ENCODE measurements at places on chromosomes 13 and 19.
A peak's percentile ranks its signal among the peaks of the same experiment; 100 is the strongest.

- no peak for DNase-seq
Measured at GRCh38 chr19:37981785-37982475, 74.9 kb downstream of the SIPA1L3 start.

- DNase-seq, result no peak
Measured at GRCh38 chr13:40961214-40961613, 57.9 kb downstream of the ELF1 start.

GRCh38 chr19:53813996-53814395 lies 10.1 kb downstream of the NLRP12 start:
- no peak for DNase-seq

- DNase-seq, result no peak
Measured at GRCh38 chr13:73547239-73547638, 488.4 kb downstream of the KLF5 start.

DNA sequence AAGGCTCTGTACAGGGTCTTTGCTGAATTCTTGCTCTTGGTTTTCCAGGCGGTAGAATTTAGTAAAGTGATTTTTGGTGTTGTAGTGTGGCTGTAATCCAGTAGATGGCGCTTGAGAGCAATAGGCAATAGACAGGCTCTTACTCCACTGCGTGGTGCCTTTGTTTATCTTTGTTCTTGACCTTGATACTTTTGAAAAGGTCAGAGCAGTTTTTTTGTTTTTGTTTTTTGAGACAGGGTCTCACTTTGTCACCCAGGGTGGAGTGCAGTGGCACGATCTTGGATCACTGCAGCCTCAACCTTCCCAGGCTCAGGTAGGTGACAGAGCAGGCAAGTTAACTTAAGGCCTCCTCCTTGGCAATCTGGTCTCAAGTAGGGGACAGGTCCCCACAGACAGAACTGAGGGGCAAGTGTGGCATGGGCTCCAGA lies 12.2 kb upstream of the LILRA5 start:
- DNase-seq, result peak; percentile 19

GRCh38 chr19:9370738-9371619 lies 8.2 kb downstream of the ZNF177 start:
- no peak for DNase-seq

DNA sequence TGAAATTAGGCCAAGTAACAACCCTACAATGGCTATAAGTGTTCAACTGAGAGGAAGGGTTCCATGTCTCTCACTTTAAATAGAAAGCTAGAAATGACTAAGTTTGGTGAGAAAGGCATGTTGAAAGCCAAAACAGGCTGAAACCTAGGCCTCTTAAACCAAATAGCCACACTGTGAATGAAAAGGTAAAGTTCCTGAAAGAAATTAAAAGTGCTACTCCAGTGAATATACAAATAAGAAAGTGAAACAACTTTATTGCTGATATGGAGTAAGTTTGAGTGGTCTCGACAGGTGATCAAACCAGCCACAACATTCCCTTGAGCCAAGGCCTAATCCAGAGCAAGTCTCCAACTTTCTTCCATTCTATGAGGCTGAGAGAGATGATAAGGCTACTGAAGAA lies 209.6 kb downstream of the KLF12 start:
- DNase-seq, result no peak

DNA sequence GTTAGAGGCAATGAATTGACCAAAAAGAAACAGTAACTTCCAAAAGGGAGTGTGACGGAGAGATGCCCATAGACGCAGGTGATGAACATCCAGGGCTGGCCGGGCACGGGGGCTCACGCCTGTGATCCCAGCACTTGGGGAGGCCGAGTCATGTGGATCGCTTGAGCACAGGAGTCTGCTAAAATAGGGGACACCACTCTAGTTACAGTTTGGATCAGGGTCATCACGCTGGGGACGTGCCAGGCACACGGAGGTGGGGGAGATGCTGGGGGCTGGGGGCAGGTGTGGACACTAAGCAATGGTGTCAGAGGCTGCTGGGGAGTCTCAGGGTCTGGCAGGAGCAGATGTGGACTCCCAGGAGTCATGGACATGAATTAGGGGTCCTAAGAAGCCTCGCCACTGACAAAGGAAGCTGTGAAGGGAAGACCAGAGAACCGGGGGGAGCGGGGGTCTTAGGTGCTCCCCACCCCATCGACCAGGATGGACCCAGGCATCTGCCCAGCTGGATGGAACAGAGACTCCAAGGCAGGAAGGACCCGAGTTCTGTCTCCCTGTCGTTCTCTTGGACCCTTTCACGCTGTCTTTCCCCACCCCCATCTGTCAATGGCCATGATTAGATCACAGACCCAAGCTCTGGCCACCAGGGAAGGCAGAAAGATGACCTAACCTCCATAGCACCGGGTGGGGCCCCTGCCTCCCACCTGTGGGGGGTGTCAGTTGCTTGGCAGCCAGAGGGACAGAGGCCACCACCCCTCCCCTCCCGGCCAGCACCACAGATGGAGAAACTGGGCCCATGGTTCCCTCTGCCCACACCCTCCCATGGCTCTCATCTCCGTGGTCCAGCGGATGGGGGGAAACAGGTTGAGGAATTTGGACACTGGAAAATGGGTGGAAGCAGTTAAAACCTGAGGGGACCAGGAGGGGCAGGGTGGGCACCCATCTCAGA lies 19.6 kb downstream of the CCDC8 start:
- DNase-seq, result no peak

GRCh38 chr13:31195616-31196015 lies 4.2 kb upstream of the B3GLCT start:
- no peak for DNase-seq

- DNase-seq, result no peak
Measured at GRCh38 chr19:42412227-42412626, 15.0 kb downstream of the LIPE start.

DNA sequence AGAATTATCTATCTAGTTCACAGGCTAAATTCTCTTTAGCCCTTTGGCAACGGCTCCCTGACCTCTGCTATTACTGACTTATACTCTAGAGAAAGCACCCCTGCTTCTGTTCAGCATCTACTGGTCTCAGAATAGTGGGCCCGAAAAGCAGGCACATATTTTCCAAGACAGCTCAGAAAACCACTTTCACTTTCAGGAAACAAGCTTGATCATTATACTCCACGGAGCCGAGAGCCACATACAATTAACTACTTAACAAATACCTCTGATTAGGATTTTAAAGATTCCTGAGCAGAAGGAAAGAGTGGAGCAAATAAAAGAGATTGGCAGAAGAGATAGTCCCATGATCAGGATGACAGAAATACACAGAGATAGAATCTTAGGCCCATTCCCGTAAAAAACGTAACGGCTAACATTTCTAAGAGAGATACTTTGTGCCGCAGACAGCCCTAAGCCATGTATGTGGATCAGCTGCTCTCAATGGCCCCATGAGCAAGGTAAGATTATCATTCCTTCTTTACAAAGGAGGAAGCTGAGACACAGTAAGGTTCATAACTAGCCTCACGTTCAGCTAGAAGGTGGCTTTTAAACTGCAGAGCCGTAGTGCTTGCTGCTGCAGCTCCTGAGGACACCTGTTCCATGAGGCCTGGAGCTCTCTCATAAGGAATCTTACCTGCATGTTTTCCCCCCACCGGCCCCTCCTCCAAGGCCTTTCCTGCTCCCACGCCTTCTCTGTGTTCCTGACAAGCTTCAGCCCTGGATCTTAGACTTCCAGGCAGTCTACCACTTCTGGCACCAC lies 227.2 kb downstream of the FOXO1 start:
- DNase-seq, result no peak

DNA sequence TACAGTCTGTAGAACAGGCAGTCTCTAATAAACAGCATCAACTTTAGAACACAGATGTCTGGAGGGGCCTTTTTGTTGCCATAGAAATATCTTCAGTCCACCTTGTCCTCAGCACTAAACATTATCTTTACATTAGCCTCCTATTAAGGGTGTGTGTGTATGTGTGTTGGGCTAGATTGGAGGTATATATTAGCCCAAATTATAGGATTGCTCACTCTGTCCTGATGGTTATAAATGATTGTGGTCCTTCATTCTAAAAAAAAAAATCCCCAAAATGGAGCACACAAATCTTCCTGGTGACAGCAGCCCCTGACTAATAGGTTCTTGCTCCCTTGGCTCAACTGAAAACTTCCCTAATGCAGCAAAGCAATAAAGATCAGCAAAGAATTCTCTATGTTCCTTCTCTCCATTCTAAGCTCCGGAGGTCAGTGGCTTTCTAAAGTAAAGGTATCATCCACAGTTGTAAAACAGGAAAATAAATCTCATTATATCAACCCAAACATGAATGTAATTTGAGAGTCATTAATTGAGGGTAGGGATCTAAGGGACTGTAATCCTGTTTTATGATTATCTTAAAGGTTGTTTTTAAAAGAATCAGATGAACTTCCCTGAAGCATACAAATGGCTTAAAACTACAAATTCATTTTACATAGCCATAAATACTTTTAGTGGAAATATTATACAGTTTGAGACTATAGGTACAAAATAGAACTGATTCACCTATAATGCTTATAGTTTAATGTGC lies 232.7 kb downstream of the KLF12 start:
- no peak for DNase-seq

DNA sequence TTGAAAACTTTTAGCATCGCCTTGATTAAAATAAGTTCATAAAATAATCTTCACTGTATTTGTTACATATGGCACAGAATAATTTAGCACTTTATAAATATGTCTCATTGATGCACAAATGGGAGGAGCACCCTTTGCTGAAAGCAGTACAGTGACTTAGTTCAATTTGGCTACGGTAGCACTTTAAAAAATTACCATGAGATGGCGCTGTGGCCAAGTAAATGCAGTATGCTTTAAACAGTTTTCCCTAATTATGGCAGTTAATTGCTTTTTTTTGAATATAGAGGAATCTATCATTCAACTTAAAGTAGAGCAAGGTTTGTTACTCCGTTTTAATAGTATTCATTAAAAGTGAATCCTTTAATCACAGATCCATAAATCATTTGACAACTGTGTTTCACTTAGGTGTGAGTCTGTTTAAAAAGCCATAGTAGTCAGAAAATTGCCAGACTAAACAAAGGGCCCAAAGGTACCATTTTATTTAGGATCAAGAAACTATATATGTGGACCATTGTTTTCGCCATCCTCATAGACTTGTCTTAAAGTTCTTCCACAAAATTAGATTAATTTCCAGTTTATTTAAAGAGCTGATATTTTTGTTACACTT lies 34.7 kb upstream of the ESD start:
- DNase-seq, result no peak

- no peak for DNase-seq
Measured at GRCh38 chr13:51601601-51602565, 17.6 kb downstream of the WDFY2 start.

- no peak for DNase-seq
Measured at GRCh38 chr13:100544866-100545683, 43.5 kb downstream of the GGACT start.

GRCh38 chr13:20263393-20264044 lies 31.4 kb upstream of the GJB6 start:
- no peak for DNase-seq

DNA sequence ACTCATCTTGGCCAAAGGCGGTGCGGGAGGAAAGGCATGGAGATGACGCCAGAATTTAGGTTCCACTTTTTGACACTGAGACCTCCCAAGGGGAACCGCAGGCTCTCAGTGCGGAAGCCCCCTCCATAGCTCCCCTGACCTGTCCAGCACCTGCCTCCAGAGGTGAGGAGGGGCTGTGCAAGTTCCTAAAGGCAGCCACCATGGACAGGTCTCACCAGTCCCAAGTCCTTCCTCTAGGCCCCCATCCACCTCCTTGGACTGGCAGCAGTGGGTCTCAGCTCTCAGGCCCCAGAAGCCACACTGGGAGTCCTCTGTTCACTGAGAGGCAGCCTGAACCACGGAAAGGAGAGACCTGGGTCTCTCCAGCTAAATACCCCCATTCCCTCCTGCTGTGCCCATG lies 31.6 kb upstream of the TSHZ3 start:
- DNase-seq, result no peak

DNA sequence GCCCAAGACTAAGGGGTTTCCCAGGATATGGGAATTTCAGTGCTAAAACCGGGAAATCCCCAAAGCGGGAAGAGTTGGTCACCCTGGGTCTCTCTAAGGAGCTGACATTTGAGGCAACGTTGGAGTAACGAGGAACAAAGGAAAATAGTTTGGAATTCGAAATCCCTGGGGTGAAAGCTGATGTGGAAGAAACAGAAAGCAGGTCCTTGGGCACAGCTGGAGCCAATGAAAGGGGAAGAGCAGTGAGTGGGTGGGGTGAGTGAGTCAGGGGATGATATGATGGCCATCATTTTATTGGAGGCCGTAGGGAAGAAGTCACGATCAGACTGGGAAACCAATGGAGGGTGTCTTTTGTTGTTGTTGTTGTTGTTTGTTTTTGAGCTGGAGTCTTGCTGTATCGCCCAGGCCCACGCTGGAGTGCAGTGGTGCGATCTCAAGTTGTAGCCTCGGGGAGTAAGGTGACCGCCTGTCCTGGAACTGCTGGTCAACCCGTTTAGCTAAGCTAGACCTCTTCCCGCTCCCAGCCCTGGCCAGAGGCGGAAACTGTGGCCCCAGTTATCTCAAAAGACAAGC lies 3.4 kb upstream of the RFX2 start:
- no peak for DNase-seq

- no peak for DNase-seq
Measured at GRCh38 chr13:41802684-41803444, 158.0 kb downstream of the VWA8 start.

Measured in stimulated activated naive CD4-positive, alpha-beta T cell (primary cell).